ENCODE measurements at places on chromosomes 6 and 20.
A peak's percentile ranks its signal among the peaks of the same experiment; 100 is the strongest.

DNA sequence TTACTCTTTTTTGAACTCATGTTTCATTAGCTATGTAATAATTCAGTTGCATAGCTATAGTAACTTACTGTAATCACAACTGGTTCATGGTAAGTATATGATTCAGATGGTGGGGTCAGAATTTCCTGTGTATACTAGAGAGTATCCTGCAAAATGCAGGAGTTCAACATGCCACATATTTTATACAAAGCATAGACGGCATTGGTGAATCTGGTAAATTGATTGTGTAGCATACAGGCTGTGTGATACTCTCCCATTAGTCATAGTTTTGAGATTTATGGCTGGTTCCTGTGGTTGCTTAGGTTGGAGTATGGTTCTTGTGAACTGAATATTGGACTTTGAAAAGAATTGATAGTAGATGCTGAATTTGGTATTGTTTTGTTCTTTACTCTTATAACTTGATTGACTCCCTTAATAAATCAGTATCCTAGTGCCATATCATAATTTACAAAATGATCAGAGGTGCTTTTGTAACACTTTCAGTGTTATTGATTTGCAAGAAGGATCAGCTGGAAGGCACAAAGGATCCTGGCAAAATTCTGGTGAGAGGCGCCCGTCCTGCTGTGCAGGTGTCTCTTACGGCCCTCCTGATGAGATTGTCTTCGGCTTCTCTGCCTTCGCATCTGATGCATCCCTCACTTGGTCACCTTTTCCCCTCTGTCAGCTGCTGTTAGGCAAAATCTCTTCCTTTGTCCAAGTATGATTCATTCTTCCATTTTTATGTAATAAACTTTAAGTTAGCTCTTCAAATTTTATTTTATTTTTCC is 22.6 kb downstream of the SNX9 start:
- no peak for DNase-seq

DNA sequence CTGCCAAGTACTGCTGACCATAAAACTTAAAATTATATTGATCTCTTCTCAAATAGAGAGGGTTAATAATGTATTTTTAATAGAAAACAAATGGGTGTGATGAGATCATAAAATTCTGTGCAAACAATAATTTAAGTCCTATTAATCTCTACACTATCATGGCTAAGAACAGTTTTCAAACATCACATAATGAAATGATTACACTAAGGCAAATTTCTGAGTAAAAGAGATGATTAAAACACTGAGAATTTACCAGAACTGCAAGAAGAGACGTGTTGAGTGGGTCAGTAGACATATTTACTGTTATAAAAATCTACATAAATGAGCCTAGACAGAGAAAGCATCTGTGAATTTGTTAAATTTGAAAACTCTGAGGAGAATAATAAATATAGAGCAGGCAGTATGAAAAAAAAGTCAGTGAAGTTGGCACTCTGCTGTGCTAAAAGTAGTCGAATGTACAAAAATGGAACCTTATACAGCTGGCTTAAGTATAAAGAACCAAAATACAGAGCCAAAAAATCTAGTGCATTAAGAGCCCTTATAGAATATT is 302.6 kb upstream of the MANEA start:
- no peak for DNase-seq

GRCh38 chr6:15293674-15294073 is 47.8 kb downstream of the JARID2 start:
- DNase-seq: no peak

DNA sequence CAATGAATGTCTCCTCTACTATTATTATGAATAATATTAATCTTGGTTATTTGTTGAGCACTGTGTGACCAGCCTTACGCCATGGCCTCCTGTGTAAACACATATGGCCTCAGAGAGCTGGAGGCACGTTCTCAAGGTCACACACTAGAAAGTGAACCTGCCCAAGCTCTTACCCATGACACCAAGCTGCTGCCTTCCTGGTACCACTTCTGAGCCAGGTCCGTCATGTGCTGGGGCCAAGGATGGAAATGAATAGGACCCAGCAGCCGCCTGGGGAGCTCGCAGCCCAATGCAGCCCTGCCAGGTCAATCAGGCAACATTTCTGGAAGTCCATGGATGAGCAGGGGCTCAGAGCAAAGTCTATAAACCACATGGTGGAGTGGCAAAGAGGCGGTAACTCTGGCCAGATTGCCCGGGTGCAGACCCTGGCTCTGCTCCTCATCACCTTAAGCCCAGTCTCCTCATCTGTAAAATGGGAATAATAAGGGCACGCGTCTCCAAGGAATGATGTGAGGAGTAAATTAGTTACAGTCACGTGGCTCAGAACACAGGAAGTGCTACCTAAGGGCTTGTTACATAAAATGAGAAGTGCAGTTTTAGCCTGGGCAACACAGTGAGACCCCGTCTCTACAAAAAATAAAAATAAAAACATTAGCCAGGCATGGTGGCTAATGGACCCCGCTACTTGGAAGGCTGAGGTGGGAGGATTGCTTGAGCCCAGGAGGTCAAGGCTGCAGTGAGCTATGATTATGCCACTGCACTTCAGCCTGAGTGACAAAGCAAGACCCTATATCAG is 61.5 kb downstream of the JPH2 start:
- no peak for DNase-seq

GRCh38 chr20:33785503-33785902 is 25.6 kb upstream of the CHMP4B start:
- DNase-seq: no peak

GRCh38 chr6:44788387-44788981 is 401.0 kb downstream of the CDC5L start:
- DNase-seq: no peak

DNA sequence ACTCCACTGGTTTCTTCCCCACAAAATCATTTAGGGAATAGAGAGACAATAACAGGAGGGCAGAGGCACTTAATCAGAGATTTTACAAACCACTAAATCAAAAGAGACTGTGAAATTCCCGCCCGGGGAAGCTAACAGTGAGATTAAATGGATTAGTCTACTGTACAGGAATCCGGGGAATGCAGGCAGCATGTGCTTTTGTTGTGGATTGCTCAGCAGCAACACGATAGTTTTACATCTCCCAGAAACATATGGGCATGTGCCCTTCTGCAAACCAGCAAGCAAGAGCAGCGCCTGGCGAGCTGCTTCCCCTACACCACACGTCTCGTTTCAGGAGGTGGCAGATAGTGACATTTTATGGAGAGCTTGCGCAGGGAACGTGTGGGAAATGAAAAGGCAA is 382.3 kb downstream of the CD83 start:
- DNase-seq: no peak

DNA sequence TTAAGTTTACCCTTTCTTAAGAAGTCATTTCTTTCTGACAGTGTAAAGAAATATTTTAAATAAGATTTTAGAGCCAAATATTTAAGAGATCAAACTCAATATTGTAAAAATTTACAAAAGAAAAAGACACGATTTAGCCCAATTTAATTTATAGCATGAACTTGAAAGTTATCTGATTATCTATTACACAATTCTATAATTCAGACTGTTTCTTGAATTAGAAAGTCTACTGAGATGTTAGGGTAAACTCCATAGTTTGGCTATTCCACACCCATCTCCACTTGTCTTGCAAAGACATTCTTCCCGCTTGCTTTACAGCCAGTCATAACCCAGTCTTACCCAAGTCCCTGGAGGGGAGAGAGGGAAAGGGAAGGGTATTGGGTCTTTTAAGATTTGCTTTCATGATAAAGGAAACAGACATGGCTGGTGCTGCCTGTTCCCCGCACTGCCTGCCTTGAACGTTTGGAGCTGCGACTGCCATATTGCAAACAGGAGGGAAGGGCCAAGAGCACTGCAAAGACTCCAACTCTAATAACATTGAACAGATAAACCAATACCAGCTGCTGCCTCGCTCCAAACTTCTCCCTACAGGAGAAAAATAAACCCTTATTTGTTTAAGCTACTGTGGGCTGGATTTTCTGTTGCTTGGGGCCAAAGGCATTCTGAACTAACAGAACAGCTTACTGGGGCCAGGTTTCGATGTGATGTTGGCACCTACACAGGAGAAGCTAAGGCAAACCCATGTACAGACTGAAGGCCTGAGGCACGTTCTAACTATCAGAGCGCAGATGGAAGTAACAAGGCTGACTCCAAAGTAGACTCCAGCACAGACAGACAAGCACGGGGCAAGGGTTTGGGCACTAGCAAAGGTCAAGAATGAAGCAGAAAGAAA is 552.3 kb upstream of the JARID2 start:
- DNase-seq: no peak

GRCh38 chr20:22404419-22405170 is 179.8 kb downstream of the FOXA2 start:
- DNase-seq: no peak

DNA sequence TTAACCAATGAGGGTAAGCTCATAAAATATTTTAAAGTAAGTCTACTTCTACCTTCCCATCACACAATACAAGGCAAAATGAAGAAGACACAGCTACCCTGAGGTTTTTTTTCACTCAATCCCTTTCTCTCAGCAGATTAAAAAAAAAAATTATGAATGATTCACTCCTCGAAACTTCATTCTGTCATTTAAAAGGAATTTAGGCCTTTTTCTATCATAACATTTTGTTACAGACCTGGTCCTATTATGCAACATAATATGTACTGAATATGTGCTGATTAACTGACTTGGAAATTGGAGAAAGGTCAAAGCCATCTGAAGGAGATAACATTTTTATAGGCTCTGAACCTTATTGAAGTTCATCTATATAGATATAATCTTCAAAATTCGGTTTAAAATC is 45.5 kb downstream of the PRL start:
- DNase-seq: no peak

DNA sequence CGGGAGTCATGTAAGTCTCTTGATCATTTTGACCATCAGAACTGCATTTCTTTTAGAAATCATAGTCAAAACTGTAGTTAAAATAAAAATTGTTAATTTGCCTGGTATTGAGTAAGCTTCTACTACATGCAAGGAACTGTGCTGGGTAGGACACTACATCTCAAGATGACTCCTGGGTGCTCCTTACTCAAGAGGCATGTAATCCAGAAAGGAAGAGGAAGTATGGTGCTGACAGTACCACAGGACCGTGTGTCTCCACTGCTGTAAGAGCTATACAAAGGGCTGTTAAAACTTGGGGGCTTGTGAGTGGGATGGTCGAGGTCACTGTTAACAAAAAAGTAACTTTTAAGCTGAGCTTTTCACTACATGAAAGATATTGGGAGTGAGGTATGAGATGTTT is 508.3 kb upstream of the SOX4 start:
- no peak for DNase-seq

DNA sequence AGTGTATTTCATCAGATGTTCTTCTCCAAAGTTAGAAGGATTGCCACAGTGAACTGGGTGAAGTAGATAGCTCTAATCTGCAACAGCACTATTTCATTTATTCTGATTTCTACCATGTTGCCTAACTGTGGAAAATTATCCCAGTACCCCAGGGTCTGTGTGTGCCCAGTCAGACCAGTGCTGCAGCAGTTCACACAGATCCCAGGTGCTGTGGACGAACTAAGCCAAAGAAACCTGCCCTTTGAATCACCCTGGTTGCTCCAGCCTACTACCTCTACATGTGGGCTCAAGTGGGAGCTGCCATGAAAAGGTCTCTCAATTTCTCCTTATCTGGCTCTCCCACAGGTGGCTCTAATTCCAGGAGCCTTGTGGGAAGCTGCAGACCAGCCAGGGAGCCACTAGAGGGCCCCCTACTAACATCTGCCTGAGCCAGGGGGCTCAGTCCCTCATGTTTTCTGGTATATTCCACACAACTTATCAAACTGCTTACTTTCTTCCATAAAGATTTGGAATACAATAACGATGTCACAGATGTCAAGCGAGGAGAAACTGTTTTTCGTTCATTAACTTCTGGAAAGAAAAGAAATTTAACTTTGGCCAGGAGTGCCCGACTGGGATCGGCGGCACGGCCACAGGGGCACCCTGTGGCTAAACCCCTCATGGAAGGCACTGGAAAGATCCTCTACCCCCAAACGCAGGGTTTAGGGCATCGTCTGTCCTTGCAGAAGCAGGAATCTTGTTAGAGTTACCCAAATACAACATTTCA is 31.6 kb upstream of the LY86 start:
- peak; percentile 36 for DNase-seq

GRCh38 chr6:144065213-144065660 is 30.1 kb downstream of the SF3B5 start:
- DNase-seq: peak; percentile 29

DNA sequence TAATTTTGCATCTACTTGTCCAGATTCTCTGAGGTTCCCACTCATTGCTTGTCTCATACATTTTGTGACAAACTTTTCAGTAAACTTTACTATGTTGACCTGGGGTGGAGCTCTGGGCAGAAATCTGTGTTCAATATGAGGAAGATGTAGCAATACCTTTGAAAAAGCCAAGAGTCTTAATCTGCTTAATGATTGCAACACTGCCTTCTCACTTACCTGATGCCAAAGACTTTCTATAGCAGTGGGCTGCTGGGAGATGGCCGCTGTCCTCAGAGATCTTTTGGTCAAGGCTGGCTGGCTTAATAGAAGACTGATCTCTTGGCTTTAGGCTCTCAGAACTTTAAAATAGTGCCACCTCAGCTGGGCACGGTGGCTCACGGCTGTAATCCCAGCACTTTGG is 70.1 kb upstream of the RBM24 start:
- no peak for DNase-seq

DNA sequence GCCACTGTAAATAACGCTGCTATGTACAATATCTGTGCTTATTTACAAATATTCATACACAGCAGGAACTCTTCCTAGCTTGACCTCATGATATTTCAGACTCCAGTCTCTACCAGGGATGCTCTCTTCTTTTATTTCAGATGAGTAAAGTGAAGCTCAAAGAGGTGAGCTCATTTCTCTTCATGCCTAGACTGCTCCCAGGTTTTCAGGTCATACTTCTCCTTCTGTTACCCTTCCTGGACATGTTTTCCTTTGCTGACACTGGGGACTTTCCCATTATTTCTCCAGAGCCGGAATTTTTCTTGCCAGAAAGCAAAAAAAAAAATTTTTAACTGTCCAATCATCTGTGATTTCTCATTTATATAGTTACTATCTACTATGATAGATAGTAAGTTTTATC is 147.2 kb upstream of the DST start:
- DNase-seq: no peak

DNA sequence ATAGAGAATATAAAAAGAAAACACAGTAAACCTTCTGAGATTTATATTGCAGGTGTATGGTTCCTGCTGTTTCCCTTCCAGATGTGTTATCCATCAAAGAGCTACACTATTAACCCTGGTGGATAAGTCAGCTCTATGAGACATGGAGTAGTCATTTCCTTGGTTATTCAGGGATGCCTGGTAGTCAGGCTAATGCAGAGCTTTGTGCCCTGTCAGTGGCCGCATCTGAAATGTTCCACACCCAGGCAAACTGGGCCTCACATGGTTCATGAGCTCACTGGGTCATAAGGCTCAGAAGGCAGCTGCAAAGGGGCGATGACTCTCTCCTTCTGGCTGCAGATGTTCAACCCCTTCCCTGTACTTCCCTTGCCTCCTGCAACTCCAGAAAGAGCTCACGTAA is 473.6 kb downstream of the EPHA7 start:
- DNase-seq: no peak

- no peak for DNase-seq
These were observed 24.2 kb downstream of the SGK1 start for GRCh38 chr6:134293659-134294161.

DNA sequence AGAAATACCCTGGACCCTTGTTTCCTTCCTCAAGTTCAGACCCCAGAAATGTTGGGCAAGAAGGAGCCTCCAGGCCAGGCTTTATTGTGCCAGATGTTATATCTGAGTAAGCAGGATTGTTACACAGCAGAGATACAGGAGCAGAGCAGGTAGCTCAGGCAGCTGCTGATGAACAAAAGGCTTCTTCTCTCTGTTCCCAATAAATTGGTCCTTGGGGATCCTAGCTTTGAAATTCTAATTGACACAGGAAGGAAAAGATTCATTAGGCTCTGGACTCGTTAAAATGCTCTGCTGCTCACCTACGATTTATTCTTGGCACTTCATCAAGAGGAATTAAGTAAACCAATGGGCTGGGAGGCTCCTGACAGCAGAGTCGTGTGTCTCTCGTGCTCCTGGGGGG is 54.2 kb downstream of the RALY start:
- DNase-seq: no peak

Data from stimulated activated CD4-positive, alpha-beta T cell treated with anti-CD3 and anti-CD28 coated beads, Interleukin-4, amount 100 ng/mL, for 24 hours (primary cell).